Urinary bladder (tissue), 4 donors: ENCODE measurements at places on chromosomes 7 and 10. TPM values are rescaled to one million over a fixed set of nuclear protein-coding genes. Genes with fewer than 3 reads are reported as not detected.

DNA sequence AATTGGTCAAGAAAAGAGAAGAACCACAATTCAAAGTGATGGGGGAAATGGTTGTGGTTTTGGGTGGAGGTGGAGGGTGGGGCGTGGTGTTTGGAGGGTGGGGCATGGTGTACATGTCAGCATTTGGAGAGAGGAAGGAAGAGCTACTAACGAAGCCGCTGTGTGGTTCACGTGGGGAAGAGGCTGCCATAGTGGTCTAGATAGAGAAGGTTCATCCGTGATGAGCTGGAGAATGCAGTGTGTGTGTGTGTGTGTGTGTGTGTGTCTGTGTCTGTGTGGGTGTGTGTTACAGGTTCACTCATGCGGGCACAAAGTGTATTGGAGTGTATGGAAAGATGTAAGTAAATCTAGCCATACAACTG is 6.1 kb upstream of the VCL start:
- no peak for DNase-seq

- no peak for DNase-seq
Measured at GRCh38 chr7:97064972-97065587, 40.4 kb upstream of the DLX5 start.

GRCh38 chr7:101581891-101582290 is 47.2 kb downstream of the MYL10 start:
- DNase-seq = no peak

Gene EBLN1
- not detected for polyA plus RNA-seq

Gene GNAT3
- polyA plus RNA-seq = not detected

DNA sequence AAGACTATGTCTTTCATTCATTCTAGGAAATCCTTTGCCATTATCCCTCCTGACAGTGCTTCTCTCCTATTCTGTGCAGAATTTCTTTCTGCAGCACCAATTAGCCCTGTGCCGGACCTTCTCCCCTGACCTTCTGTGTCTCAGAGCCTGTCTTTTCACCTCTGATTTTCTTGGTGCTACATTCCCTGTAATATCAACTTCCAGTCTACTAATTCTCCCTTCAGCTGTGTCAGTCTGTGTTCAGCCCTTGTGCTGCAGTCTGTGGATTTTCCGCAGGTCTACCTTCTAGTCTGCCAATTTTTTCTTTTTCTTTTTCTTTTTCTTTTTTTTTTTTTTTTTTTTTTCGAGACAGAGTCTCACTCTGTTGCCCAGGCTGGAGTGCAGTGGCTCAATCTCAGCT is 115.8 kb downstream of the ELFN1 start:
- no peak for DNase-seq

Gene CALHM3
- not detected for polyA plus RNA-seq

- no peak for DNase-seq
Measured at GRCh38 chr10:31615129-31615528, 296.1 kb downstream of the ZEB1 start.

Gene CPXM2
- polyA plus RNA-seq = 48.1 TPM

GRCh38 chr7:78279032-78279431 is 480.5 kb downstream of the PHTF2 start:
- DNase-seq = no peak

Gene NCF1
- polyA plus RNA-seq = 3.3 TPM

Gene NRCAM
- polyA plus RNA-seq = 2.0 TPM

Gene ZNF485
- 1.7 TPM for polyA plus RNA-seq

- DNase-seq = no peak
Measured at GRCh38 chr10:84336406-84337090, 8.2 kb downstream of the CCSER2 start.

DNA sequence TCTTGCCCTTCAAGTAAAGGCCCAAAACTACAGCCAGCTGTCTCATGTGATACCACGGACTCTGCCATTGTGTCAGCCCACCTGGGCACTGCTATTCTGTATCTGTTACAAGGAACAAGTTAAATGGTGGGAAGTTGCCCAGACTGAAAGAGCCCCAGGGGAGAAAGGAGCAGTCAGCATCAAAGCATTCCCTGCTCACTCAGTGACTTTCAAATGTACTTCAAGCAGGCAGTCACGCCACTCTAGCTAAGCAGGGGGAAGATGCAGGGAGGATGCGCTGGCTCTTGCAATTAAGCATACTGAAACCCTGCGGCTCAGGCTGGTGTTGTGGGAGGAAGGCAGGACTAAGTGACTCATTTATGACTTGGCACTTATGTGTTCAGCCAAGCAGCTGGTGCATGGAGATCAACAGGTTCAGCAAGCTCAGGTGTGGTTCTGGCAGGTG is 1249.6 kb downstream of the TYW1 start:
- no peak for DNase-seq

DNA sequence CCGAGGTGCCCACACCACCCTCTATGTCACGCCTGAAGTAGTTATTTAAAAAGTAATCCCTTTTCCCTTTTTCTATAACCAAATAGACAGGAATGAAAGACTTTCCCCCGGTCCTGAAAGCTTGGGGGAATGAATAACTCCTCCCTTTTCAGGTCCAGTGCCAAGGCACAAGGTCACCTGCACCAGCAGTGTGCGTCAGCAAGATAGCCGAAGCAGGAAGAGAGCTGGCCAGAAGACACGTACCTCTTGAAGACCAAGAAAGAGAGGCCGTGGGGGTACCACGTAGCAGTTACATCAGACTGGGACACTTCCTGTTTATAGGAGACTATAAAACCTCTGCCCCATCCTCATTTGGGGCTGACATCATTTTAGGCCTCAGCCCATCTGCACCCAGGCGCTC is 10.7 kb upstream of the AKR1B1 start:
- no peak for DNase-seq

Gene PTPN12
- 54.7 TPM for polyA plus RNA-seq

DNA sequence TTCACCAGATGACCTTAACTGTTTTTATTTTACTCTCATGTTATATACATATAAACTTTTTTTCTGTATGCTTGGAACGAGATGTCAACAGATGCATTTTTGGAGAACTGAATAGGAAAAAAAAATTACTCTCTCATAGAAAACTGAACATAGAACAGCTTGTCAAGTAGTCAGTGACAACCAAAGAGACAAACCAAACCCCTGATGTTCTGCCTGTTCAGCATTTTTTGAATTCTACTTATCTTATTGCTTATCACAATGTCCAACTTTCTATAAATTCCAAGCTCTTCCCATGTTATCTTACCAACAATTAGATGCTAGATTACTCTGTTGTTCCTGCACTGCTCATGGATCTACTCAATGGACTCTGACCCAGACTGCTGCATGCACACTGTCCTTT is 95.2 kb downstream of the VPS41 start:
- DNase-seq = no peak

Gene ITPRIP
- polyA plus RNA-seq = 22.4 TPM

DNA sequence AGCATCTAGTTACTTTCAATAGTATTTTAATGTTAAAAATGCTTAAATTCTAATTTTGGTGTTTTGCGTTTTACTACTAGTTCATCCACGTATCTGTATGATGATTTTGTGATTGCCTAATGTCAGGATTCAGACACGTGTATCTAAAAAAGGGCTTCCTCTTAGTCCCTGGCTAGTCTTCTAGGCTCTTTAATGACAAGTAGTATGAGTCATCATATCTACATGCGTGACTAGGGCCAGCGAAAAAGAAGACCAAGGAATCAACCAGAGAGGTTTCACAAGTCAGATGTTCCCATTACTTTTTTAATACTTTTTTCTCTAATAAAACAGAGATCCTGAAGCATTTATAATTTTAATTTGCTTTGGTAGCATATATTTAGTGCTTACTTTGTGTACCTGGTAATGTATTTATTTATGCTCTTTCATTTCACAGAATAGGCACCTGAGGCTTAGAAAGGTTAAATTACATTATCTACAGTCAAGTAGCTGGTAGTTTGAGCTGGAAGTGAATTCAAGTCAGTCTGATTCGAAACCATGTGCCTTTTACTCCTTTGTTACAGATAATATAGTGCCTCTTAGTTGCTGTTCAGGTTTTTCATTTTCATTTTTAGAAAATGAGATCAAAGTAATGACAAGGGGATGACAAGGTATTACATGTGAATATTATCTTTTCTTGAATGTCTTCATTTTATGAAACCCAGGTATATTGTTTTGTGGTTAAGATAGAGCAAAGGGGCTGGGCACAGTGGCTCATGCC is 140.3 kb downstream of the FOXP2 start:
- DNase-seq = no peak

Gene AKR1B15
- polyA plus RNA-seq = 0.86 TPM

- DNase-seq = no peak
Measured at GRCh38 chr7:93914581-93915066, 6.9 kb upstream of the GNG11 start.

Gene UCN3
- polyA plus RNA-seq = not detected

- DNase-seq = no peak
Measured at GRCh38 chr10:12899546-12899945, 102.0 kb downstream of the CCDC3 start.

Gene ZKSCAN1
- polyA plus RNA-seq = 14.3 TPM

DNA sequence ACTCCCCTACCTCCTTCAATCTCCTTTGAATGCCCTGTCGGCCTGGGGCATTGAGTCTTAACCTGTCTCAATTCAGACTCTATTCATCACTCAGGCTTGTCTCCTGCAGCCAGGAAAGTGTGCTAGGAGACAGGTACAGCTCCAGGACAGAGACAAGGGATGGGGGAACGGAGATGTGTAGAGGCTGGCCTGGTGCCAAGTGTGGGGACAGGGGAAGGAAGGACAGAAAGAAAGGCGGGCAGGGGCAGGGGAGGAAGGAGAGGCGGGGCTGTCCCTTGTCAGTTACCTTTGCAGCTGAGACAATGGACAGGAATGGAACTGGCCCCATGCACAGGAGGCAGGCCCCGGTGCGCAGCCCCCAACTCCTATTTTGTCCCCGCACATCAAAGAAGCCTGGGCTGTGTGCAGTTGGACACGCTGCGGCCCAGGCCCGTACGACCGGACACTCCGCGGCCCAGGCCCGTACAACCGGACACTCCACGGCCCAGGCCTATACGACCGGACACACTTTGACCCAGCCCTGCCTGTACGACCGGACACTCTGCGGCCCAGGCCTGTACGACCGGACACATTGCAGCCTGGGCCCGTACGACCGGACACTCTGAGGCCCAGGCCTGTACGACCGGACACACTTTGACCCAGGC is 36.9 kb downstream of the CHST15 start:
- DNase-seq = no peak
